Stimulated activated CD4-positive, alpha-beta T cell treated with anti-CD3 and anti-CD28 coated beads, Interleukin-2, amount 100 ng/mL, for 4 hours (primary cell): ENCODE measurements at places on chromosomes 6 and 20.

- DNase-seq: no peak
These were observed 6.4 kb upstream of the PDYN start for GRCh38 chr20:2000285-2000684.

DNA sequence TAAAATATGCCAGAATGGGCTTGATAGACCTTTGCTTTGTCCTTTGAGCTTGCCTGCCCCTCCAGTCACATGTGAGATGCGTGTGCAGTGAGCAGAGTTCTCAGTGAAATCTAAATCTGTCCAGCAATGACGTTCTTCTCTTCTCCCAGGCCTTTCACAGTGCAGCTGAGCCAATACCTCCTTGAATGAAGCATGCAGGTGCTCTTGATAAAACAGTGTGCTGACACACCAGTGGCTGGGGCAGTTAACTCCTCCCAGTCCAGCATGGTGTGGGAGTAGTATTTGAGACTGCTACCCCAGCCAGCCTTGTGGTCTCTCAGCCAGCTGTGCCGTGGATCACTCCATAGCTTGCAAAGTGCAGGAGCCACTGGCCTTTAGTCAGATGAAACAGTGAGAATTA is 240.5 kb downstream of the FARS2 start:
- DNase-seq: no peak

- DNase-seq: no peak
These were observed 36.9 kb downstream of the KCNQ2 start for GRCh38 chr20:63435552-63435951.

DNA sequence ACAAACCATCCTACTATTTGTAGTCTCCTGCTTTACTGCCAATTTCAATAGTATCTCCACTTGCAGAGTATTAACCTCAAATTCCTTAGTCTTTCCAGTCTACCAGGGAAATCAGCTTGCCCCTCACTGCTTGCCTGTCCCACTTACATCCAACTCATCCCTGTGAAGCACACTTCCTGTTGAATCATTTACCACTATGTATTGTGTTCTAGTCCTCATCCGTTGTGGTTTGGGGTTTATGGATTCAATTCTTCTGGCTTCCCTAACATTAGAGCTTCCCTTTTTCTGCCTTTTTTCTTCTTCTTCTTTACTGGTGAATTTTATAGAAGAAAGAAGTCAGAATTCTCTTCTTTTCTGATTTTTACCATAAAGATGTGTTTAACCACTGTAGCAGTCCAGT is 5.1 kb upstream of the TXLNB start:
- DNase-seq: no peak

DNA sequence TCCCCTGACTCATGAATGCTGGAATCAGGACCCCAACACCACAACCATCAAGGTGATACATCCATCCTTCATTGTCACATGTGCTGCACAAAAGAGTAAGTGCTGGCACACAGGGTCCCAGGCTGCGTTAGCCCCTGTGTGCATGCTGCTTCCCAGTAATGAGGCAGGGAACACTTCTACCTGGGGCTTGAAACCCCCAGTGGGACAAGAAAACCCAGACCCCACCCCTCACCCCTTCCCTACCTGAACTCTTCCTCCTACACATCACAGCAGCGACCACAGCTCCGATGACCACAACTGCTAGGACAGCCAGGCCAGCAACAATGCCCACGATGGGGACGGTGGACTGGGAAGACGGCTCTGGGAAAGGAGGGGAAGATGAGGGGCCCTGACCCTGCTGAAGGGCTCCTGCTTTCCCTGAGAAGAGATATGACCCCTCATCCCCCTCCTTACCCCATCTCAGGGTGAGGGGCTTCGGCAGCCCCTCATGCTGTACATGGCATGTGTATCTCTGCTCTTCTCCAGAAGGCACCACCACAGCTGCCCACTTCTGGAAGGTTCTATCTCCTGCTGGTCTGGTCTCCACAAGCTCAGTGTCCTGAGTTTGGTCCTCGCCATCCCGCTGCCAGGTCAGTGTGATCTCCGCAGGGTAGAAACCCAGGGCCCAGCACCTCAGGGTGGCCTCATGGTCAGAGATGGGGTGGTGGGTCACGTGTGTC is 2.0 kb downstream of the HLA-B start:
- no peak for DNase-seq

GRCh38 chr6:160790028-160790792 is 88.2 kb downstream of the PLG start:
- DNase-seq: no peak

DNA sequence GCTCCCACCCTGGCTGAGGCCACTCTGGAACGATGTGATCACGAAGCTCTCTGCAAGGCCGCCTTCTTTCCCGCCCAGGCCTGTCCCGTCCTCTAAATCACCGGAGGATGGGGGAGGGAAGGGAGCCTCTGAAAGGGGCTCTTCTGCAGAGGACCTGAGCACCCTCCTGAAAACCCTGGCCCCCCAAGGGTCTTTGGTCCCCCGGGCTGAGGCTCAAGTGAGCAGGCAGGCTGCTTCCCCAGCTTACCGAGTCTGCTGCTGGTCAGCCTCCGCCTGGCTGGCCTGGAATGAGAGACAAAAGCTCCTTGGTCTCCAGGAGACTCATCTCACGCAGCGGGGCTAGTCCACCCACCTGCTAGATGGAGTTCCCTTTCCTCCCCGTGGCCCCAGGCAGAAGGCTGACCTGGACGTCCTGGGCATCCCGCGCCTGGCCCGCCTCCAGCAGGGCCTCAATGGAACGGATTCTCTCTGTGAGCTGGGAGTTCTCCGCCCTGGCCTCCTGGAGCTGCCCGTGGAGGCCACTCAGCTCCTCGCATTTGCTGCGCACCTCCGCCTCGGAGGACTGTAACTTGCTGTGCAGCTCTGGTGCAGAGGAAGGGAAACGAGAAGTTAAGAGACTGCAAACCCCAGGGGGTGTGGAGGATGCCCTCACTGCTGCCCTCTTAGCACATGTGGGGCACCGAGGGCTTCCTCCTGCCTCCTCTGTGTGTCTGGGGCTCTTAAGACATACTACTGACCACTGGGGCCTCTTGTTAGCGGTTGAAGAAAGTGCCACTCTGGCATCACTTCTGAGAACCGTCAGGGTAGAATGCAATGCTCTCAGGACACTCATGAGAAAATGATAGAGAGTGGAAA is 54.7 kb downstream of the RRBP1 start:
- DNase-seq: no peak

- no peak for DNase-seq
These were observed 8.9 kb downstream of the RPS10 start for GRCh38 chr6:34416877-34417371.

GRCh38 chr20:61980647-61981583 is 84.8 kb downstream of the TAF4 start:
- DNase-seq: no peak

- no peak for DNase-seq
These were observed 182.5 kb downstream of the EDN1 start for GRCh38 chr6:12472601-12473038.

DNA sequence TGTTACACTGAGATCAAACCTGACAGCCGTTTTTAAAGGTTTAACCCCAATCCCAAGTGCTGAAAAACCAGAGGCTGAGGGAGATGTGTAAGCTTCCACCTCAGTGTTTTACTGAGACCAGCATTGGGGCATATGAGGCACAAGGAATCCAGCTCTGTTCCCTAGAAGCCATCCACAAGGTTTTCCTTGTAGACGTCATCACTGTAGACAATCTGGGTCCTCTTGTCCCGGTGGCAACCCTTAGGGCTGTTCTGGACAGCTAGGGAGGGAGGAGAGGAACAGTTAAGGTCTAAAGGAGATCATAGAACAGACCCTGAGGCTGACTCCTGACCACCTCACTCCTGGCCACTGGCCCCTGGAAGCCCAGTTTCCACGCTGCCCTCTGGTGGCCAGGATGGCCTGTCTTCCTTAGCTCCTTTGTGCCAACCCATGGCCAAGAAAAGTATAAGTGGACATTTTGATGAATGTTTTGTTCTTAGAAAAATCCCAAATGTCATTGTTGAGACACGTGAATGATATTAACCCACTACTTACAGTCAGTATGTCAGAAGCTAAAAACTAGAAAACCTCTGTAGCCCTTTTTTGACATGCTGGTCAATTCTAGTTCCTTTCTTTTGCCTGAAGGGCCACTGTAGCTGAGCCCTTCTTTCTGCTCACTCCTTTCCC is 6.4 kb downstream of the CFB start:
- no peak for DNase-seq

DNA sequence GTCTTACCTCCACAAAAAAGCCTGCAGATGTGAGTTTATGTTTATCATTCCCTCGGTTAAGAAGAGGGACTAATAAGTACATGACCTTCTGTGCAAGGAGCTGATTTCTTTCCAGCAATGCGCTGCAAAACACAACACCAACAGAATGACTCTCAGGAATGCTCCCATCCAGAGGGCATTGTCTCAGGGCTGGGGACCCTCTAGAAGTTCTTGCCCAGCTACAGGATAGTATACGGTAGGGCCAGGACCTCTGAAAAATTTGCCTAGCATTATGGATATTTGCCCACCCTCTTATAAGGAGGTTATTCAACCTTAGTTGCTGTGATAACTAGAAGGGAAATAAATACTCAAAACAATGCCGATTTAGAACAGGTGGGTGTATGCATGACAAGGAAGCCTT is 24.7 kb upstream of the RBL1 start:
- no peak for DNase-seq

DNA sequence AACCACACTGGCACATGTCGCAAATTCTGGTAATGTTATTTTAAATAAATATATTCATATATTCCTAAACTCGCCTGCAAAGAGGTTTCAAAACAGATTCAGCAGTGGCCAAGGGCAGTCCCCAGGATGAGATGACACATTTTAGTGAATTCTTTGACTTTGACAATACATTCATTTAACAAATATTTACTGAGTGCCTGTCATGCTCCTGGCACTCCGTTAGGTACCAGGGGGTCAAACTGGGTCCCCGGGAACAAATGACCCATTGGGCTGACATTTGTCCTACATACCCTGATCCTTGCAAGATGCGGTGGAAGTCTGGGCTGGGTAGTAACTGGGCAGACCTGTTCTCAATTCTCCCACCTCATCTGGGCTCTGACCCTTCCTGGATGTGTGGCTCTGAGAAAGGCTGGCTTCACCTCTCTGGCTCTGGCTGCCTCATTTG is 74.9 kb downstream of the FYN start:
- DNase-seq: no peak

GRCh38 chr20:61280217-61280980 is 28.3 kb downstream of the CDH4 start:
- no peak for DNase-seq

- DNase-seq: no peak
These were observed 55.1 kb upstream of the LAMA2 start for GRCh38 chr6:128827675-128828464.

DNA sequence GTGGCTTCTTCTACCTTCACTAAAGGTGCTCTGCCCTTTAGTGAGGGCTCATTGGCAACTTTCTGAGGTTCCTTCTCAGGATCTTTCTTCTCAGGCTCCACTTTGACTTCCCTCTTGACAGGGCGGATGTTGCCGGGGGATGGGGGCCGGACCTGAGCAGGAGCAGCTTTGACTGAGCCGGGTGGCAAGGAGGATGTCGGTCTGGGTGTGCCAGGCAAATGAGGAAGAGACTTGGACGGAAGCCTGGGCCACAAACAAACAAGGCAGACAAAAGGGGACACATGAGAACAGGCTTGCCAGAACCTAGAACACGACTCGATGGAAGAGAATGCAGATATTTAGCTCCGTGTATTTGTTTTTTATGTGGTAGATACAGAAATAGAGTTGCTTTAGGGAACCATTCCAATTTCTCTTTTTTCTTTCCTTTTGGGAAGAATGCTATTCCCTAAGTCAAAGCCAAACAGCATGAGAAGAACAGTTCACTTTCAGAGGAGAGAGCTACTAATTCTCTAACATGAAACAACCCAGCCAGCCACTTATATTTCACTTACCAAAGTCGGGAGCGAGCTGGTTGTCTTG is 76.2 kb upstream of the BCLAF1 start:
- DNase-seq: no peak

GRCh38 chr6:109963598-109964170 is 14.4 kb upstream of the GPR6 start:
- no peak for DNase-seq

DNA sequence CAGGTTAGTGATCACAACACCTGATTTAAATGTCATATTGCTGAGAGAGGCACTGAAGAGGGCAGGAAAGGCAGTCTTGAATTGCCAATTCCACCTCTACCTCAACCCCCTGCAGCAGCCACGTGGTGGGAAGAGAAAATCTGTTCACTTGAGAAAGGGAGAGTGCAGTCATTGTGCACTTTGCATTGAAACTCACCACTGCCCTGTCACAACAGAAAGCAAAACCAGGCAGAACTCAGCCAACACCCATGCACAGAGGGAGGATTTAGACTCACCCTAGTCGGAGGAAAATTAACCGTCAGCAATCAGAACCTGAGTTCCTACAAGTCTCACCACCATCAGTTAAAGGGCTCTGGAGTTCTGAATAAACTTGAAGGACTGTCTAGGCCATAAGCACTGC is 1040.2 kb downstream of the HACE1 start:
- no peak for DNase-seq

DNA sequence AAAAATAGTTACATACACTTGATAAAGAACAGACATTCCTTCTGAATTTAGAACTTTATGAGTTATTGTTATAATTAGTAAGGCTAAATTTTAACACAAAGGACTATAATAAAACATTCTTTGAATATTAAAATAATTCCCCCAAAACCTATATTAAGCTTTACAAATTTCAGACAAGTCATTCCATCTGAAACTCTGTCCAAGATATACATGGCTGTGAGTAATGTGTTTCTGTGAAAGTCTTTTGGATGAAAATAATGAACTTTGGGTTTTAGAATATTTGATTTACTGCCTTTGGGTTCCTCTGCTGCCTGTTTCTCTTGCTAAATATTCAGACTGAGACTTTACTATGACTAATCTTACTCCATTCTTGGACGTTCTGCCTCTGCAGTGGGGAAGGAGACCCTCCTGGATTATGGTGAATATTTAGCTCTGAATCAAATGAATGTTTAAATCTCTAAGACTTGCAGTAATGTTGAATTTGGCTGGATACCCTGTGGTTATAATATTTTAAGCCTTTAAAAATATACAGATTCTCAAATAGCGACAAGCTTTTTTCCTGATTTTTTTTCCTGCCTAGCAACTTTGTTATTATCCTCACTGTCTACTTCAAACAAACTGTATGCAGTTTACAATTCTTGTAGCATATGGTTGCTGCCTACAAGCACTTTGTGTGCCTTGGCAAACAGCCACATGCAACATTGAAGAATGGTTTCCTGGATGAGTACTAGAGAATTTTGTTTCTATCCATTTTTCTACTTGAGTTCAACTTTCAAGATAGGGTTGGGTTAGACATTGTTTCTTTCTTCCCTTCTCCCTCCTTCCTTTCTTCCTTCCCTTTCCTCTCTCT is 51.4 kb downstream of the TXLNB start:
- DNase-seq: no peak
